Nucleus accumbens (tissue), 56 donors: ENCODE measurements at places on chromosomes 5 and 9.
A peak's percentile ranks its signal among the peaks of the same experiment; 100 is the strongest.

GRCh38 chr5:2465383-2465782 lies 286.1 kb downstream of the IRX2 start:
- DNase-seq: no peak

DNA sequence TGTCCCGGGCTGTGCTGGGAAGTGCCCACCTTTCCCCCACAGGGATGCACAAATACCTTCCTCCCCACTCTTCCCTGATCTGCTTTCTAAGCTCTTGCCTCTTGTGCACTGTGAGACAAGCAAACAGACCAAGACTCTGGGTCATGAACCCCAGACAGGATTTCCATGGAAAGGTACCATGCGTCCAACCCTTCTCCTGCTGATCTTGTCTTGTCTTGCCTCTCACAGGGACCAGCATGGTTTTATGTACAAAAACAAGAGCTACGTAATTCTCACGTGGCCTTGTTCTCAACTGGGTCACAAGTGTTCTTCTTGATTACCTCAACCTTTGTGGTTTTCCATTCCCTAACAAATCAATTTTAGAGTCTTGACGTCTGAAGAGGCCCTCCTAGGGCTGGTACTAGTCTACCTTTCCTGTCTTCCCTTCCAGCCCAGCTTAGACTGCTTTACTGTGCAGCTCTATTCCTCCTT lies 176.5 kb upstream of the MAP3K1 start:
- DNase-seq: no peak

DNA sequence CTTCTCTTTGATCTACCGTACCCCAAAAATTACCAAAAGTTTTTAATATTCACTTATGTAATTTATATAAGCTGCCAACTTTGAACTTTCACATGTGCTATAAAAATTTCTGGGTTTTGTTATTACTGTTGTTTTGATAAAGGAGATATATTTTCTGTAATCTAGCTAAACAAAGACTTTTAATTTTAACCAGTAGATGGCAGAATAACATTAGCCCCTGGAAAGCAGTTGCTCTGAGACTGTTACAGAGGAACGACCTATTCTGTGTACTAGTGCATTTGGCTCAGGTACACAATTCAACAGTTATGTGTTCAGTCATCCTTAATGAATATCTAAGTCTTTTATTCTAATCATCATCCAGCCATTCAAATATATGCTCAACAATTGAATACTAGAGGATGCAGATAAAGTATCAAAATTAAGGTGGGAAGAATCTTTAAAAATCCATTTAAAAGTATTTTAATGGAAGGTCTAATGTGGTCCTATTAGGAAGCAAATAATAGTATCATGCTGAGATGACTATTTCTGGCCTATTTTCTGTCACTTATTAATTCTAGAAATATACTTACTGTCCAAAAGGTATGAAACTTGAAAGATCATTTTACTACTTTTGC lies 8.6 kb downstream of the KLHL9 start:
- DNase-seq: no peak

- DNase-seq: no peak
These were observed 1.6 kb downstream of the ANXA2R start for GRCh38 chr5:43038496-43038989.

GRCh38 chr9:135614821-135615665 lies 24.3 kb downstream of the GLT6D1 start:
- no peak for DNase-seq

GRCh38 chr5:96023518-96023917 lies 61.9 kb upstream of the ELL2 start:
- no peak for DNase-seq

DNA sequence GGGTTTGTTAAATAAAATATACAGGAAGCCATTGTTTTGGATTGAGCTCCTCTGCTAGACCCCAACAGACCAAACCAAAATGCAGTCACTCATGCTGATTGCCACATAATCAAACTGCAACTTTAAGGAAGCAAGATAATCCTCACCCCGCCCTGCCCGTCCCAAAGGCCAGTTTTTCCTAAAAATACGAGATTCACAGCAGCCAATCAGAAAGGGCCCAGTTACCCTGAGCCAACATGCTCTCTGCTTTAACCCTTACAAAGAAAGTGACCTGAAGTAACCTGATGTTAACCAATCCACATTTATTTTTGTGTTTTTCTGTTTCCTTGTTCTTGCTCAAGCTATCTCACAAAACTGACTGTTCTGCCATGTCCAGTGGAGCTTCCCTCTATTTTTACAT lies 21.5 kb upstream of the RNF20 start:
- DNase-seq: no peak

- DNase-seq: no peak
These were observed 189.6 kb upstream of the SEMA6A start for GRCh38 chr5:116763987-116764866.

DNA sequence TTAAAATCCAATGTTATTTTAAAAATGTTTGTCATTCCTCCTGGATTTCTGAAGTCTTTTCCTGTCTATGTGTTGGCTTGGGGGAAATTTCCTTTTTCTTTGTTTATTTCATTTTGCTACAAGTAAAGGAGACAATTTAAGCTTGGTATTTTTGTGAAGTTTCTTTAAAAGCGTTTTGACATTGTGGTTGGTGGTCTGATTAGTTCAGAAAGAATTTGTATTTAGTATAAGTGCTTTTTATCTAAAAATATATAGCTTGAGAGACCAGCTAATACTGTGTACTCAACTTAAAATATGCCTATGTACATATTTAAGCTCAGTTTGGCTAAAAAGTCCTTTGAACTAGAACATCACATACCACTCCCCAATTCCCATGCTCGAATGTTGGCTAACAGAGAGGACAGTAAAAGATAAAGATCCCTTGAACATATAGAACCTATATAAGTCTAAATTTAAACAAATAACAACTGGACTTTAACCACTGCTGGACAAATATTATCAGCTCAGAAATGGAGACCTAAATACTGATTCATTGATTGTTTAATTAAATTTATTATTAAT lies 237.6 kb downstream of the TLE4 start:
- no peak for DNase-seq

DNA sequence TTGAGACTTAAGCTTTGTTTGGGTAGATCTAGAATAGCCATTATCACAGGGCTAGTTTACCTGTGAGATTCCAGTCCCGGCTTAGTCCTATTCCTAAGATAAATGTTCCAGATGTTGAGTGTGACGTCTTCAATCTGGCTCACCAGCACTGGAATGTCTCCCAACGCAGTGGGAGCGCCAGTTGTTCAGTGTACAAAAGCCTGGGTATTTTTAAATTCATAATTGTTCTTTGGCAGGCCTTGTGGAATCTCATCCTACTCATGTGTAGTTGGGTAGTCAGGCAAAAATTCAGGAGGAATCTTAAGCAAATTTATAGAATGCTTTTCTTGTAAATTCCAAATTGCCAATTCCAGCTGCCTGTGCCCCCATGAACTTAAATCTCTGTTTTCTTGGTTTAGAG lies 272.6 kb upstream of the KCNN2 start:
- DNase-seq: no peak

GRCh38 chr5:132813599-132814502 lies 749 bp downstream of the SOWAHA start:
- no peak for DNase-seq

GRCh38 chr9:4936277-4936676 lies 48.8 kb upstream of the JAK2 start:
- no peak for DNase-seq

GRCh38 chr9:125931211-125931610 lies 184.0 kb downstream of the PBX3 start:
- no peak for DNase-seq

- no peak for DNase-seq
These were observed 152.1 kb downstream of the PCSK1 start for GRCh38 chr5:96280946-96281393.

DNA sequence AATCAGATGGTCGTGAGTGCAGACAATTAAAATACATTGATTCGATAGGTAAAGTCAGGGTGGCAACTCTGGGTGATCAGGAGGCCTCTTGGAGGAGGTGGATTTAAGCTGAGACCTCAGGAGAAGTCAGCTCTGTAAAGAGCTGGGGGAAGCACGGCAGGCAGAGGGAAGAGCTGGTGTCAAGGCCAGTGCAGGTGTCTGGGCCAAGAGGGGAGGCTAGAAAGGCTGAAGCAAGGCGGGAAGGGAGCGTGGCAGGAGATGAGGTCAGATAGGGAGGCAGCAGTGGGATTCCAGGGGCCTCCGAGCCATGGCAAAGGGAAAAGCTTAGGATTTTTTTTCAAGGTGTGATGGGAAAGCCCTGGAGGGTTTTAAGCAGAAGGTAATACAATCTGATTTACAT lies 178.7 kb downstream of the FSTL4 start:
- no peak for DNase-seq

DNA sequence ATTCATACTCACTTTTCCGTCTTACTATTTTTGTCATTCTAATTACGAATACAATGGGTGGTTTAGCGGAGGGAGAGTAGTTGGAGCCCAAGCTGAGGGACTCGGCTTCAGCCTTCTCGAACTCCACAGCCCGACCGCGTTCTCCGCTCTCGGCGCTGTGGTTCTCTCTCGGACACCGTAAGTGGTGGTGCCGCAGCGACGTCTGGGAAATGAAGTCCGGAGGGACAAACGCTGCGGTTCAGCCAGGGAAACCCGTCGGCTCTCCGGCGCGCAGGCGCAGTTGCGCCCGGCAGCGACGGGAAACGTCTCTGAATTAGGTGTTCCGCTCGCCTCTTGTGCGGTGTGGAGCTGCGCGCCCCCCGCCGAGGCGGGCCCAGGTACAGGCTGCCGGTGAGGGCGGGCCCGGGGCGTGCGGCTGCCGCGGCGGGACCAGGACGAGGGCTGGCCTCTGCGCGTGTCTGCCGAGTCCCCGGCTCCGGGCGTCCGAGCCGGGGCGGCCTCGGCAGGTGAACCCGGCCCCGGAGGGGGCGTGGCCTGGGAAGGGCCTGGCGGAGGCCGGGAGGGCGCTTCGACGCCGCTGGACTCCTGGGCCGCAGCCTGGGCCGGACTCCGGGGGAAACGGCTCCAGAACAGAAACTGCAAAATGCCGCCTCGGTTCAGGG lies at the start of gene ZNF879:
Gene ZNF879 (plus strand): TSS at position 277 of the 662 bp plus-strand sequence. CDS start 1,201 bp downstream, outside the sequence.
- DNase-seq: peak; percentile 92

- no peak for DNase-seq
These were observed 256.3 kb downstream of the KIAA0825 start for GRCh38 chr5:94361832-94362796.

DNA sequence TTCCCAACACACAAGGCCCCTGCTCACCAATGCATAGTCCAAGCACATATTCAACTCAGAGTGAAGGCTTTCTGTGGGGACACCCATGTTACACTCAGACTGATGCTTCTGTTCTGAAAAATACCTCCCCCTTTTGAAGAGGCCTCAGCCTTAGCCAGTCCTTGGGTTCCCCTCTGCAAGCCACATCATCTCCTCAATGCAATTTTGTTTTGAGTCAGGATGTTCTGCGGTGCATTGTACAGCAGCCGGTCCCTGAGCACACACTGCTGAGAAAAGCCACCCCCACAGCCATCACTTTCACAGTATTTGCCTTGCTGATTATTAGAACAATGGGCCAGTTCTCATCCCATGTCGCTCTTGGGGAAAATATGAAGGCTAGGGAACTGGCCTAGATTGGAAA lies 241.2 kb downstream of the FAM114A2 start:
- no peak for DNase-seq

DNA sequence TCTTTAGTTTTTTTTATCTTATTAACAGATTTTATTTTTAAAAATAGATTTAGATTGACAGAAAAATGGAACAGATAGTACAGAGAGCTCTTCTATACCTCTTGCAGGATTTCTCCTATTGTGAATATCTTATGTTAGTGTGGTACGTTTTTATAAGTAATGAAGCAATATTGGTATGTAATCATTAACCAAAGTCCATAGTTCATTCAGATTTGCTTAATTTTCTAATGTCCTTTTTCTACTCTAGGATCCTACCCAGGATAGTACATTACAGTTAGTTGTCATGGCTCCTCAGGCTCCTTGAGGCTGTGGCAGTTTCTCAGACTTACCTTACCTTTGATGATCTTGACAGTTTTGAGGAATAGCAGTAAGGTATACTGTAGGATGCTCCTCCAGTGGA lies 30.4 kb downstream of the PPP2R2B start:
- DNase-seq: no peak

- no peak for DNase-seq
These were observed 424.3 kb downstream of the SEMA5A start for GRCh38 chr5:9121597-9121996.

DNA sequence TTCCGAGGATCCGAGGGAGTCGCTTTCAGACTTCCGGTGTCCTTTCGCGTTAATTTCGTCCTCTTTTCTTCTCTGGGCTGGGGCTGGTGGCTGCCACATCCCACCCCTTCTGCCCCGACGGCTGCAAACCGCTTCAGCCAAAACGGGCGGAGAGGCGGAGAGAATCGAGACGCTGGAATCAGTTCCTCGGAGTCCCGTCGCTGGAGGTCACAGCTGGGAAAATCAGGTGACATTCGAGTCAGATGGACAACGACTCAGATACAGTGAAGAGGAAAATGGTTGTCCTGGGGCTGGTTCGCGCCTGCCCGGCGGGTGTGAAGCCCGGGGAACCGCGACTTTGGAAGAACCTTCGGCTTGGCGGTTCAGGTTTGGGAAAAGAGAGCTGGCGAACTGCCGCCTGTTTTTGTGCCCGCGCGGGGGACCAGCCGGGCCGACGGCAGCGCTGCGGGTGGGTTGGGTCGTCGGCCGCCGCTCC lies 8.9 kb upstream of the NKX2-5 start:
- no peak for DNase-seq

DNA sequence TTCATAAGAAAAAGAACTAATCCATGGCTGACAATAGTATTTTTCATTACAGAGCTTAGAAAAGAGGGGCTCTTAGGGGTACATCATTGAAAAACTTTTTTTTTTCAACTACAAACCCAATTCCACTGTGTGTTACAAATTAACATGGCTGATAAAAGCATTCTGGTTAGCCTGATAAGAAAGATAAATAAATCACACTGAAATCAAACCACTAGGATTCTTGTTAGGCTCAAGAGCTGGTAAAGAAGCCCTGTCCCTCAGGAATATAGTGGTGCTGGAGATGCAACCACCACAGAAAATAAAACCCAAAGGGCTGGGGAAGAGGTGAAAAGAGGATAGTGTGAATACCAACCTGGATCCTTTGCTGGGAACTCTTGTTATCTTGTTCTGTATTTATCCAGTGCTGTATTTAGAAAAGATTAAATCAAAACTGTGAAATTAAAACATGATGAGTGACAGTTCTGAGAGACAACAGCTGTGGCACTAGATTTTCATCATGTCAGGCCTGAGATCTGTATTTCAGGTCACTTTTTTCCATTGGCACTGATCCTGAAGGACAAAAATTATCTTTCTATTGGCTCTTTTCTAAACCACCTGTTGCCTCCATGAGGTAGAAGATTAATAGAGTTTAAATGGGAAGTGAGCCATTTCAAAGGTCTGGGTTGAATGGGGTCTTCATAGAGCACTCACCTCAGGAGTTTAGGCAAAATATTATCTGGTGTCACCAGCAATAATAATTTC lies 118.6 kb downstream of the ARRDC3 start:
- no peak for DNase-seq
